ENCODE measurements at places on chromosomes 7 and 10.

- DNase-seq: no peak
Measured at GRCh38 chr10:132963430-132963960, 21.1 kb upstream of the CFAP46 start.

GRCh38 chr7:101817471-101818286, at the start of gene CUX1:
TSS of gene CUX1 (plus strand) at chr7:101817626. CDS start at chr7:101817640, 14 bp downstream.
- no peak for DNase-seq

DNA sequence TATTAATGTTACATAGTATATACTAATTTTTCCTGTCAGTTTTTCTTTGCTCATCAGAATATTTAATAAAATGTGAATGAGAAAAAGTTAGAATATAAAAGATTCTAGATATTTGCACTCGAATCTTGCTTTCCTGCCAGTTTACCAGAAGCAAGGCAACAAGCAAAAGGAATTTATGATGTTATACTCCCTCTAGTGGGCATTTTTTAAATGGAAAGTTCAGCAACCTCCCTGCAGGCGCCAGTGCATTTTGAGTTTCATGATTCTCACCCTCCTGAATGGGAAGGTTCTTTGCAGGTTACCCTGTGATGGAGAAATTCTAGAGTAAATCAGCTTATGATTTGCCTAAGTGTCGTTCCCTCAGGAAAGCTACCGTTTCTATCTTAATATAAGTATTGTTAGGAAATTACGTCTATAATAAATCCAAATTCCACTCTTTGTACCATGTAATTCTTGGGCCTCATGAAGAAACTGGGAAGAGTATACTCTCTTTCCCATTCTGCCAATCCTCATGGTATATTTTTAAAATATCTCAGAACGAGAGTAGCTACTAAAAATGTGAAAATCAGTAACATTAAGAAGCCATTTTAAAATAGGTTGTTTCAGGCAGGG, 350.0 kb downstream of the CRPPA start:
- no peak for DNase-seq

GRCh38 chr10:79237454-79238157, 109.7 kb upstream of the PPIF start:
- DNase-seq: no peak

- no peak for DNase-seq
Measured at GRCh38 chr10:95289003-95289920, 1.5 kb downstream of the PDLIM1 start.

DNA sequence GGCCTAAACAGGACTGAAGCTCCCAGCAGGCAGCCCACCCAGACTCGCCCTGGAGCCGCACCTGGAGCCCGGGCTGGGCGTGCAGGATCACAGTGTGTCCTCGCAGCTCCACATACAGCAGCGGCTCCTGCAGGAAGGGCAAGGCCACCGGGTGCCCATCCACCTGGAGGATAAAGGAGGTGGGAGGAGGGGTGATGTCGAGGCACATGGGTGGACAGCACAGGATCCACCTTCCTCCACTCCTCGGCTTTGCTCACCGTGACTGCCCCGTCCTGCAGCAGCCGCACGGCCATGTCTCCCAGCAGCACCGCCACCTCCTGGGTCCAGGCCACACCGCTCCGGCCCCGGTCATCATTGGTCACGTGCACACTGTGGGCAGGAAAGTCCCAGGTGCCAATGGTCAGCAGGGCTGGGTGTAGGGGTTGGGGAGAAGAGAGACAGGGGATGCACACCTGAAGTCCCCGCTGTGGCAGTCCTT, 16.8 kb downstream of the ATP6V1F start:
- no peak for DNase-seq

DNA sequence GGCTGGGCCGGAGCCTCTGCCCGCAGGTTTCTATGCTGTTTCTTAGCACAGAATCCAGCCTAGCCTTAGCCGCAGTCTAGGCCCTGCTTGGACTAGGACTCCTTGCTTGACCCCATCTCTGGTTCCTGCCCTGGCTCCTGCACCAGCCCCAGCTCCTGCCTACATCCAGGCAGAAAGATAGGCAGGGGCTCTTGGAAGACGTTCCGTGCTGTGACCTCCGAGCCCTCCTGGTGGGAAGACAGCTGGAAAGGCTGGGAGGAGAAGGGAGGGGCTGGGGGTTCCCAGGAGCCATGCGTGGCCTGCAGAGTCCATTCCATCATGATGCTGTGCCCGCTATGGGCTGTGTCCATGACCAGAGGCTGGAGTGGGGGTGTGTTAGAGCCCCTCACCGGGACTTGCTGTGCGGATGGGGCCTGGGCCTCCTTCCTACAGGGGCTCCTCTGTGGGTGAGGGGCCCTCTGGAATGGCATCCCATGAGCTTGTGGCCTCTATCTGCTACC, 26.2 kb downstream of the RAMP3 start:
- no peak for DNase-seq

GRCh38 chr10:22615819-22616499, 98.4 kb downstream of the PIP4K2A start:
- no peak for DNase-seq

GRCh38 chr7:1555046-1555812, 776 bp downstream of the TMEM184A start:
- no peak for DNase-seq

DNA sequence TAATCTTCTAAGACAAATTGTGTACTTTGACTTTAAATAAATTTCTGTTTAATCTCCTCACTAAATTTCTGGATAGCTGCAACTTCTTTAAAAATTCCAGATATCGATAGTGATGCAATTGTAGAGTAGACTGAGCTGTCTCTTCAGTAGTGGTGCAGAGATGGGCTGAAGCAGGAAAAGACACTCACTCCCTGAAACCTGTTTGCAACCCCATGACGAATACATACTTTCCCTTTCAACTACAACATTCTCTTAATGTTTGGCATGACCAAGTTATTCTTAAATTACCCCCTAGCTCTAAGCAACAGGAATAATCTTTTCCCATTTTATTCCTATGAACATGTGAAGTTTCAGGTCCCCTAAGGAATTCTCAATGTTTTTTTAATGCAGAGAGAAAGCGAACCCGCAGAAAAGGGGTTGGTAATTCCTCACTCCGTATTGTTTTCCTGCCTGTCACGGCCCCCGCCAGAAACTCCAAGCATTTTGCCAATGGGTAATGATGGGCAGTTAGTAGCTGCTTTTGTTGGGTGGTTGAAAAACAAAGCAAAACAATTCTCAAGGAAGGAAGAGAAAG, 1.3 kb downstream of the THSD7A start:
- no peak for DNase-seq

GRCh38 chr10:69638642-69639041, 8.6 kb downstream of the FAM241B start:
- DNase-seq: no peak

All from stimulated activated CD4-positive, alpha-beta T cell treated with anti-CD3 and anti-CD28 coated beads, Interleukin-1b, Interleukin-23, amount 100 ng/mL, for 1 hour (primary cell).